ENCODE measurements at places on chromosomes 11 and 22. TPM values are rescaled to one million over a fixed set of nuclear protein-coding genes. Genes with fewer than 3 reads are reported as not detected.

KCNQ1OT1 gene
- total RNA-seq = 2.3 TPM

SSTR3 gene
- not detected for total RNA-seq

SCGB2A2 gene
- total RNA-seq = not detected

MYO18B gene
- not detected for total RNA-seq

MRPL21 gene
- total RNA-seq = 82.0 TPM

OR2AG2 gene
- total RNA-seq = 0.29 TPM

GGTLC2 gene
- total RNA-seq = not detected

MUC5AC gene
- not detected for total RNA-seq

DKK3 gene
- 251 TPM for total RNA-seq

TRIM51 gene
- not detected for total RNA-seq

MS4A7 gene
- total RNA-seq = not detected

SYT12 gene
- total RNA-seq = not detected

CDCA5 gene
- 9.5 TPM for total RNA-seq

F2 gene
- not detected for total RNA-seq

TBX1 gene
- total RNA-seq = 27.4 TPM

ADM2 gene
- 0.65 TPM for total RNA-seq

MS4A14 gene
- not detected for total RNA-seq

CDHR5 gene
- not detected for total RNA-seq

RAG2 gene
- not detected for total RNA-seq

APOL5 gene
- total RNA-seq = not detected

ZP1 gene
- total RNA-seq = not detected

Measured in vein endothelial cell (primary cell).